ENCODE measurements at places on chromosomes 12 and 14.
A peak's percentile ranks its signal among the peaks of the same experiment; 100 is the strongest.

DNA sequence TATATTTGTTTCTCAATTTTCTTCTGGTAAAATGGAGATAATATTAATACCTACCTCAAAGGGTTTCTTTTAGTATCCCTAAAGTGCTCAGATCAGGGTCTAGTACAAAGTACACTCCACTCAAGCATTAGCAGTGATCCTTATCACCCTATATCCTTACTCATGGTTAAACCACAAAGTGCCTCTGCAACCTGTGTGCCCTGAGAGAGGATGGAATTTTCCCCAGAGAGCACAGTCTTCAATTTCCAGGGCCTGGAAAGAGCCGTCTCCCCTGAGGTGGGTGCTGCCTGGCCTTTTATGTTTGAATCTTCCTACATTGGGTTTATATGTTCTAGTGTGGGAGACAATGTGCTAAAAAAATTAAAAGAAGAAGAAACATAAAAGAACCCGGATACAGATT lies 183.1 kb upstream of the FBXO33 start:
- no peak for DNase-seq

DNA sequence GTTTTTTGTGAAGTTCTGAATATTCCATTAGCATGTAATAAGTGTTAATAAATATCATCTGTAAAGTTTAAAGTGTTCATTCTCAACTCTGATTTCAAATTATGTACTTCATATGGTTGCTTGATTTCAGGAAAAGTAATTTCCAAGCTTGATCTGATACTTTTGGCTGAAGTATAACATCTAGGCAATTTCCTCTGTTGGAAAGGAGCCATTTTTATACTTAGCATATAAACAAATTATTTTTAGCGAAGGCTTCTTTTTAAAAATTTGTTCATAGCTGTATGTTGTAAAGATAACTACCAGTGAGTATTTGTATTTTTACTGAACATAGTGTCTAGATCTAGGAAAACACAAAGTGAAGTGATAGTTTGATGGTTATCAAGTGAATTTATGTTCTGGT lies 153.4 kb upstream of the TMTC2 start:
- no peak for DNase-seq

GRCh38 chr12:4909410-4909733 lies 333 bp upstream of the KCNA1 start:
- no peak for DNase-seq

GRCh38 chr12:68624933-68625332 lies 14.2 kb downstream of the RAP1B start:
- DNase-seq = no peak

DNA sequence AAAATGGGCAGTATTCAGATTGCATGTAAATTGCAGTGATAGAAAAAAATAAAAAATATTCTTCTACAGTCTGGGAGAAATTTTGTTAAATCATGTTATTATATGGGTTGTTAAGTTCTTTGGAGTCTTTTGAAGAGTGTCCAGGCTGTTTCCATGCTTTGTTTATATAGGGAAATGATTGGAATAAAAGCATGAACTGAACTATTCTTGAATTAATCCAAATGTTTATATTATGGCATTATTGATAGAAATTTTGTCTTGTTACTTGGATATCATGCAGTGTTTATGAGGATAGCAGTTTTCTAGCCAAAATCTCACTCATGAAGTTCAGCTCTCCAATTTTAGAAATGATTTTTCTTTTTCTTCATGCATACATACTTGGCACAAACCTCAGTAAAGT lies 108.2 kb upstream of the NAV3 start:
- DNase-seq = no peak

GRCh38 chr14:104788873-104789663 lies 6.5 kb downstream of the AKT1 start:
- DNase-seq = no peak

GRCh38 chr12:78241446-78241845 lies 410.8 kb downstream of the NAV3 start:
- DNase-seq = no peak

- no peak for DNase-seq
Observed at GRCh38 chr12:57016348-57016747, at the start of gene TAC3. Gene TAC3, minus strand, starts transcription at chr12:57016529. Its CDS starts 732 bp downstream, at chr12:57015797.

- no peak for DNase-seq
Observed at GRCh38 chr14:39267608-39268005, 33.9 kb downstream of the MIA2 start.

DNA sequence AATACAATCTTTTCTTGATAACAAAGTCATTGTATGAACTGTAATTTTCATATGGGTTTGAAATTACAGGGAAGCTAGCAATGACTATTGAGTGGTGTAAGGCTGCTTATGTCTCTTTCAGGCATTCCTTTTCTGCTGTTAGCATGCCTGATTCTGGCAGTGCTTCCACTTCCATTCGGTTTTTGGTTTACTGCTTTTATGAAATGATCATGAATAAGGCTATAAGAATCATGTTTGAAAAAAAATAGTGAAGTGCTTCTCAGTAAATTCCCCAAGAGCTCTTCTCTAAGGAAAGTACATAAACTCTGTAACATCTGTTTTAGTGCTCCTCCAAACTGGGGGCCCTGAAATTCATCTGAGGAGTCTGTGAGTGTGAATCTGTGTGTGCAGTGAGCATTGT lies 434.0 kb upstream of the RGS6 start:
- DNase-seq = no peak

GRCh38 chr12:67873355-67873754 lies 115.9 kb upstream of the IFNG-AS1 start:
- no peak for DNase-seq

- DNase-seq = no peak
Observed at GRCh38 chr14:69633238-69633637, 21.8 kb downstream of the SUSD6 start.

DNA sequence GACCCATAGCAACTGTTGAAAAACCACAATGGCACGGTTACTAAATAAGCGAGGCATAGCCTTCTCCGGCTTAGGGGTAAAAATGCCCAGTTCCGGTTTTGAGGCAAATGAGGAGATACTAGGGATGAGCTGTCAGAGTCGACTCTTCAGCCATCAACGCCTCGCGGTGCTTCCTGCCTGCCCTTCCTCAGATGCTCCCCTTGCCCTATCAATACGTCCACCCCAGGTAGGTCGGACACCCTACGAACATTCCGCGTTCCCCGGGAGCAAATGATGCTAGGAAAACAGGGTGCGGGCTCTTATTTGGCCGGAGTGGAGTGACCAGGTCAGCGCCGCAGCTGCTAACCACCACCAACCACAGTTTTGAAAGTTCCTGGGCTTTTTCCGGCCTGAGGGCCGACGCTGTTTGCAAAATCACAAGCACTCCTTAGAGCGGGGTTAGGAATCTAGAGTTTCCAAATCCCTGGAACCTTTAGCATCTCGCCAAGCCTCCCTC lies 1.2 kb downstream of the SRSF9 start:
- no peak for DNase-seq

DNA sequence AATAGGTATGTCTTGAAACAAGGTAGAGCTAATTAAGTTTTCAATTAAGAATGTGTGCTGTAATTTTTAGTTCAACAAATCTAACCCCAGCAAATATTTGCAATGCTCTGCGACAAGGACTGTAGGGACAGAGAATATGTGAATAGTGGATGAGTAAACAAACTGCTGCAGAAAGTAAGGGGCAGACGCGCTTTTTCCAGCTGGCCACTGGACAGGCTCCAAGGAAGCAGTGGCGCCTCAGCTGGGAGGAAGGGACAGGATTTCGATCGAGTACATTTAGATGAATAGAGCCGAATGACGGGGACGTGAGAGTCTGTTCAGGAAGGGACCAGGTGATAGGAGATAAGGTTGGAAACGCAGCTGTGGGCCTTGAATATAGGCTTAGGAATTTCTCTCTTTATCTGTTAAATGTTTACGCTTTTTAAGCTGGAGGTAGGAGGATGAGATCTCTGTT lies 69.3 kb downstream of the ELK3 start:
- no peak for DNase-seq

DNA sequence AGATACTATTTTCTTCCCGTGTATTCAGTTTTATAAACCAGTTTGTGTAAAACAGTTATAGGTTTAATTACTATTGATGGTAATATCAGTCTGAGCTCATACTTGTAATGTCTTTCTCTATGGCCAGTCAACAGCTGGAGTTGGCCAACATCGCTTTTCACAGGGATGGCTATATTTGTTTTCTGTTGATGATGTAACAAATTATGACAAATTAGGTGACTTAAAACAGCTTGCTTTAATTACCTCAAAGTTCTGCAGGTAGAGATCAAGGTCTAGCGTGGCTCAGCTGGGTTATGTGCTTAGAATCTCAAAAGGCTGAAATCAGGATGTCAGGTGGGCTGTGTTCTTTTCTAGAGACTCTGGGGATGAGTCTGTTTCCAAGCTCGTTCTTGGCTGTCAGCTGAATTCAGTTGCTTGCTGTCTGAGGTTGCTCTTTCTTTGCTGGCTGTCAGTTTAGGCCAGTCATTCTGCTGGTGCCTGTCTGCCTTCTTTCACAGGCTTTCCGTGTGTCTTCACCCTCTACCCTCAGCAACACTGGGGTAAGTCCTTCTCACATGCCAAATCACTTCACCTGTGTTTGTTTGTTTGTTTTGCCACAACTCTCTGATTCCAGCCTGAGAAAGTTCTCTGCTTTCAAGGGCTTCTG lies 370.2 kb upstream of the E2F7 start:
- DNase-seq = no peak

- DNase-seq = no peak
Observed at GRCh38 chr12:62847709-62848108, 87.2 kb downstream of the PPM1H start.

DNA sequence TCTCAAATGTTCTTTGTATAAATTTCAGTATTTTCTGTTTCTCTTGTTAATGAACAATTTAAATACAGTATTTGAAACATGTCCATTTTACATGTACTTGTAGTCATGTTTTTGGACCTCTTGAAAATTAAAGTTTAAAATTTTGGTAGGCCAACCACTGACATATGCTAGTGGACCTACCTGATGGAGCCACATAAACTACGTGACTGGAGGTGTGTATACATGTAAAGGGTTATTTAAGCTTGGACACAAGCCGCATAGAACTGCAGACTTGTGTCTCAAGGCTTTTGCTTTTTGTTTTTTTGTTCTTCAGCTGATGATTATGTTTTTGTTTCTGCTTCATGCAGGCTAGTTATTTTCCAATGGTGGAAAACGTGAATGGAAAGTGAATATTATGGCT lies 568.5 kb upstream of the MDGA2 start:
- DNase-seq = no peak

GRCh38 chr12:77225373-77225772 lies 160.0 kb upstream of the E2F7 start:
- DNase-seq = no peak

- no peak for DNase-seq
Observed at GRCh38 chr12:127533353-127533752, 733.6 kb upstream of the TMEM132C start.

- no peak for DNase-seq
Observed at GRCh38 chr12:62895351-62895877, 39.5 kb downstream of the PPM1H start.

DNA sequence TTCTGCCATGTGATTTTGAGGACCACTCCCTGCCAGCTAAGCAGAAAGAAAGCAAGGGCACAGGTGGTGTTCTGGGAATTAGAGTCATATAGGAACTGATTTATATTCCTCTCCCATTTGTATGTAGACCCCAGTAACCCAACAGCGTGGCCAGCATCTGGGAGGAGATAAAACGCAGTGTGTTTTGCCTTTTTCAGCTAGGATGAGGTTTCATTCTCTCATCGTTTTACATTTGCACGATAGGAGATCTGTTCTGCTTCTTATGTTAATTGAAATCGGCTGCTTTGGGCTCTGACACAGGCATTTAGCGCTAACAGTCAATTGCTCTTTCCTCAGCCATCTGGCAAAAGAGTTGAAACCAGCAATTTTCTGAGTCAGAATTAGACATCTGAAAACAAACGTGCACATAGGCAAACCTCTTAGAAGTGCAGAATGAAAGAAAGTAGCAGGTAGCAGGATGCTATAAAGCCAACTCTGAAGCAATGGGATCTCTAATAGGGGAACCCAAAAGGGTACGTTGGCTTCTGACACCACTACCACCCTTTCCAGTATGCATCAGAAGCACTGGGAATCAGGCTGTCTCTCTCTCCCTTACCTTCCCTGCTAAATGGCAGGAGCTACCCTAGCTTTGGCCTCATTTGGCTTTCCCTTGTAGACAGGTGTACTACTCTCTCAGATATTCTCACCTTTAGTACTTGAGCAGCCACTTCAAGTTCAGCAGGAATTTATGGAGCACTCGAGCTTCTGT lies 219.1 kb downstream of the PHLDA1 start:
- DNase-seq = no peak

DNA sequence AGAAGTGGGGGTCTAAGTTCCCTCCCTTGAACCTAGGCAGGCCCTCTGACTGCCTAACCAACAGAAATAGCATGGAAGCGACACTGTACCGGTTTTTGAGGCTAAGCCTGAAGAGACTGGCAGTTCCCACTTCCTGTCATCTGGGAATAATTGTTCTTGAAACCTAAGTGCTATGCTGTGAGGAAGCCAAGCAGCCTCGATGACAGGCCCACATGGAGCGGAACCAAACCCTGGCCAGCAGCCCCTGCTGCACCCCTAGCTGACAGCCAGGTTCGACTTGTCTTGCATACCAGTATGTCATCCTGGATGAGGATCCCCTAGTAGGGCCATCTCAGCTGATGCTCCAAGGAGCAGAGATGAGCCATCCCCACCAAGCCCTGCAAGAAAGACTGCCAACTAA lies 6.4 kb upstream of the GPR68 start:
- DNase-seq = no peak

GRCh38 chr12:121839993-121840761 lies 18.5 kb downstream of the HPD start:
- no peak for DNase-seq

- DNase-seq = no peak
Observed at GRCh38 chr14:98507264-98507663, 764.7 kb downstream of the BCL11B start.

DNA sequence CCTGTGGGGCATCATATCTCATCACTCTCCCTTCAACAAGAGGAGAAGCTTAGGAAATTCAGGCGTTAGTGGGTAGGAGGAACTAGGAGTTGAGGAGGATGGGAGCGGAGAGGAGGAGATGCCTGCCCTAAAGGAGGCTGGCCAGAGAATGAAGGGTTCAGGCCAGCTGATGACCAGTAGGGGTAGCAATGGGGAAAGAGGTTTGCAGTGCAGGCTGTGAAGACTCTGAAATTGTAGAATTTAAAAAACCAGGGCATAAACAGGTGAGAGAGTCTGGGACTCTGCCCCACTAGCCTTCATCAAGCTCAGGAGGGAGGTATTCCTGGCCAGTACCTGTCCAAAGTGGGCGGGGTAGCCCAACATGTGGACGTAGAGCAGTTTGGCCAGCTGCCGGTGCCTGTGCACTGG lies 809 bp downstream of the AP1G2 start:
- no peak for DNase-seq

DNA sequence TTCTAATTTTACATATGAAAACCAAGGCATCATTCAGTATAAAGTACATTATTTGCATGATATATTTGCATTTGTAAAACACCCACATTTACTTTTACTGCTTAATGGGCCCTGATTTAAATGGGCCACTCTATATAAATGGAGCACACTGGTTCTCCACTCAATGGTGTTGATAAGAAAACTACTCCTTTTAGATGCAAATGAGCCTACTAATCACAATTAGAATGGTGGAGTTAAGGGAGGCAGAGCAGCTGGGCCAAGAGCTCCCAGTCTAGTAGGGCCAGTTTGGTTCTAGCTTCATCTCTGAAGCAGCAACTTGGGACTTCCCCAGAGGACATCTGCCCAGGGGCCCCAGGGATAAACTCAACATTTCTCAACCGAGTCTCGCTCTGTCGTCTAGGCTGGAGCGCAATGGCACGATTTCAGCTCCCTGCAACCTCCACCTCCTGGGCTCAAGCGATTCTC lies 120.7 kb downstream of the FOXN3 start:
- DNase-seq = no peak

GRCh38 chr14:100067971-100068959 lies 3.0 kb downstream of the EVL start:
- peak; percentile 23 for DNase-seq

- no peak for DNase-seq
Observed at GRCh38 chr12:44217146-44217883, 381.4 kb downstream of the TMEM117 start.

All from esophagus squamous epithelium (tissue), 5 donors.